ENCODE measurements at places on chromosomes 2 and 18.

DNA sequence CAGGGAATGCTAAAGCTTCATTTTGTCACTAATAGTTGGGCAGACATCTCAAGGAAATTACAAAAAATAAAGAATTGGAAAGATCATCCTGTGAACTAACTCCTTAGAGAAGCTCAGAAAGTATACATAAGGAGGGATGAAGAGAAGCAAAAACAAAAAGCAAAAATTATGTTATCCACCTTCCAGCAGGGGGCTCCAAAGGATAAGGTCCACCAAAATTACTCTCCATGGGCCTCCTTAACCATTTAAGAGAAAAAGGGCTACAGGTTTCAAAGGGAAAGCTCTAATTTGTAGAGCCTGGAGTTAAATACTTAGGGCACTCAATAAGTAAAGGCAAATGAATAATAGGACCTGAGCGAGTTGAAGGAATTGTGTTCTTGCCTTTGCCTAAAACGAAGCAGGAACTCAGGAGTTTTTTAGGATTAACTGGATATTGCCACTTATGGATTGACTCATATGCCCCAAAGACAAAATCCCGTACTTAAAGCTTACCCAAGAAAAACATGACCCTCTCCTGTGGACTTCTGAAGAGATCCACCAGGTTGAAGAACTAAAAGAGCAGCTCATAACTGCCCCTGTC lies 1167.9 kb downstream of the DSC3 start:
- DNase-seq: no peak

- no peak for DNase-seq
Observed at GRCh38 chr2:239399433-239399920, 1.3 kb downstream of the HDAC4 start.

DNA sequence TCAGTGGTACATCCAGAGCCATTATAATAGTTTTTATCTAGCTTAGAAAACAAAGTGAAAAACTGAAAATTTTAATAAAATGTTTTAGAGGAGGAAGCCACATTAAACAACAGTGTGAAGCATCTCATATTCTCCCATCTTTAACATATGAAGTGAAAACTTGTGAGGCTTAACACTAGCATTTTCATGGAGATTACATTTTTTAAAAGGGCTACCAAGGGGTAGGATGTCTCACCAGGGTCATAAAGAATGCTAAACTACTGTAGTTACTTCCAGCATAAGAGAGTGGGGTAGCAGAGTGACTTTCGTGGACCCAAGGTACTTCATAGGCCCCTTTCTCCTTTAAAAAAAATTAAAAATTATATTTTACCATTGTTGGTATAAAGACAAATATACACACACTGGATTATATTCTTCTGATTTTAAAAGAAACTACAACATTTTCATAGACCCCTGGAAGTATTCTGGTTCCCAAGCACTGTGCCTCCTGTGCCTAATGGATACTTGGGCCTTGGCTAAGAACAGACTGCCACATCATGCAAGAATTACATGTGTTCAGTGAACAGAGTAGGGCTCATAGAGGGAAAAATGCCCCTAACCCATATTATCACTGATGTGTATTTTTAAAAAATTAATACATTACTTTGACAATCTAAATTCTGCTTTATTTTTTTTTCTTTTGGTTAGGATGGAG lies 148.4 kb downstream of the SLC39A10 start:
- DNase-seq: no peak

- DNase-seq: no peak
Observed at GRCh38 chr2:195633974-195634373, 23.1 kb upstream of the SLC39A10 start.

GRCh38 chr2:7430421-7430868 lies 513.2 kb downstream of the RNF144A start:
- no peak for DNase-seq

DNA sequence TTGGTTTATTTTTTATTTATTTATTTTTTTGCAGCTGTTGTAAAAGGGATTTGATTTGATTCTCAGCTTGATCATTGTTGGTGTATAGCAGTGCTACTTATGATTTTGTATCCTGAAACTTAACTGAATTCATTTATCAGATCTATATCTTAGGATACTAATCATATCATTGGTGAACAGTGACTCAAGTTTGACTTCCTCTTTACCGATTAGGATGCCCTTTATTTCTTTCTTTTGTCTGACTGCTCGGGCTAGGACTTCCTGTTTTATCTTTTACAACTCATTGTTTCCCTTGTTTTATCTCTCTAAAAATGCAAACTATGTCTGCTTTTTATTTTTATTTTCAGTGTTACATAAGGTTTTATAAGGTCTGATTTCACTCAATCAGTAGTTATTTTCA lies 23.6 kb downstream of the SP100 start:
- no peak for DNase-seq

GRCh38 chr2:229220254-229220653 lies 50.8 kb downstream of the PID1 start:
- no peak for DNase-seq

DNA sequence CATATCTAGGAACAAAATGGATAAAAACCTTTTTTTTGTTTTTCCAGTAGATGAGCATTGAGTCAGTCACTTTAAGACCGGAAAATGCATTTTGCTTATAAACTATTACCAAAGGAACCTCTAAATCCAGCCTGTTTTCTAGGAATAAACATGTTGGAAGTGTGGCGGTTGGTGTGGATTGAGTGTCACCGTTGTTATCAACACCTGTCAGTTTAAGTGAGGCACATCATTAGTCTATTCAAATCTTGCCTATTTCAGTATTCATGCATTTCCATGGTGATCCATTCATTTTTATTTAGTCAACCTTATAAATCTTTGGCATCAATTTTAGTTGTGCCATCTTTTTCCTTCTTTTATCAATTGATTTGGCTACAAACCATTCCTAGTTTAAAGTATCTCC lies 3.3 kb downstream of the KLHL29 start:
- no peak for DNase-seq

DNA sequence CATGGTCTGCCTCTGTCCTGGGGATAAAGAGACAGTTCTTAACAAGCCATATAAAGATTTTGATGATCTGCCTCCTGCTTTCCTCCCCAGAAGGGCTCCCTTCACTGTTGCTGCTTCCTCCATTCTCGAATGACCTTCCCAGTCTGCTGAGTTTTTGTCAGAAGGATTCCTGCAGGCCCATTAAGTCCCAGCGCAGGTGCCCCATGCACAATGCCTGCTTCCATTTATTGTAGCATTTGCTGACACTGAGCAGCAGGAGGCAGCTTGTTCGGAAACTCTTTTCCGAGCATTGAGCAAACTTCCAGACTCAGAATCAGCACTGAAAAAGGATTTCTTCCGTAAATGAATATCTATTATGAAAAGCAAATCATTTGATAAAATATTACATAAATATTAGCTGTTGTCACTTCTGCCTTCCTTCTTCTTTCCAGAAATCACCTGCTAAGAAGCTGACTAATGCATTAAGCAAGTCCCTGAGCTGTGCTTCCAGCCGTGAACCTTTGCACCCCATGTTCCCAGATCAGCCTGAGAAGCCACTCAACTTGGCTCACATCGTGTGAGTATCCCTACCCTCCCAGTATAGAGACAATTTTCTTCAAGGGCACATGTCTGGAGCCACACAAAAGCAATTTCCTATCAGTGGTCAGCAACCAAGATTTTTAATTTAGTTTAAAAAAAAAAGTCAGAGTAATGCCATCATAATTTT lies 110.4 kb downstream of the DTNA start:
- DNase-seq: no peak

- DNase-seq: no peak
Observed at GRCh38 chr2:139825726-139826125, 1045.5 kb upstream of the NXPH2 start.

- DNase-seq: no peak
Observed at GRCh38 chr2:62597323-62597722, 91.3 kb upstream of the TMEM17 start.

DNA sequence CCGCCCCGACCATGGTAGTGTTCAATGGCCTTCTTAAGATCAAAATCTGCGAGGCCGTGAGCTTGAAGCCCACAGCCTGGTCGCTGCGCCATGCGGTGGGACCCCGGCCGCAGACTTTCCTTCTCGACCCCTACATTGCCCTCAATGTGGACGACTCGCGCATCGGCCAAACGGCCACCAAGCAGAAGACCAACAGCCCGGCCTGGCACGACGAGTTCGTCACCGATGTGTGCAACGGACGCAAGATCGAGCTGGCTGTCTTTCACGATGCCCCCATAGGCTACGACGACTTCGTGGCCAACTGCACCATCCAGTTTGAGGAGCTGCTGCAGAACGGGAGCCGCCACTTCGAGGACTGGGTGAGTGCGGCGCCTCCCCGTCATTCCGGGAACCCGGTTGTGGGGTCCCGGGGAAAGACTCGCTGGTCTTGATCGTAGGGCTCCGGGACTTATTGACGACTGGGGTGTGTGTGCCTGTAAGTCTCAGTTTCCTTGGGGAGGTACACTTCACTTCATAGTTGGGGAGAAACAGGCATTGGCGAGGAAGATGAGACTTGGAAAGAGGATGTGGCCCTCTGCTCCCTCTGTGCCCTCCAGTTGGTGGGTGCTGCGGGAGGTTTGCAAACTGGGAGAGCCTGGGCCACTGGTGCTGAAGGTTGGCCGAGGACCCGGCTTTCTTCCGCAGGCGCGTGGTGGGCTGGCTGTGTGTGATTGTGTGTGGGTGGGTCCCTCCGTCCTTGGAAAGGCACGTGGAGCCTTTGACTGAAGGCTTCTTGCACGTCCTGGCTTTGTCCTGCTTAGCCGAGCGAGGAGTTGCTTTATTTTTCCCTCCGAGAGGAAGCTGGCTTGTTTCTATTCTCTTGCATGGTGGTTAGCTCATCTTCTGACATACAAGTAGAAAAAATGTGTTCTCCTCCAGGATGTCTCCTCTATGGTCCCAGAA lies 886 bp downstream of the PRKCE start:
- no peak for DNase-seq

GRCh38 chr2:25333981-25334380 lies 7.7 kb downstream of the DNMT3A start:
- DNase-seq: no peak

DNA sequence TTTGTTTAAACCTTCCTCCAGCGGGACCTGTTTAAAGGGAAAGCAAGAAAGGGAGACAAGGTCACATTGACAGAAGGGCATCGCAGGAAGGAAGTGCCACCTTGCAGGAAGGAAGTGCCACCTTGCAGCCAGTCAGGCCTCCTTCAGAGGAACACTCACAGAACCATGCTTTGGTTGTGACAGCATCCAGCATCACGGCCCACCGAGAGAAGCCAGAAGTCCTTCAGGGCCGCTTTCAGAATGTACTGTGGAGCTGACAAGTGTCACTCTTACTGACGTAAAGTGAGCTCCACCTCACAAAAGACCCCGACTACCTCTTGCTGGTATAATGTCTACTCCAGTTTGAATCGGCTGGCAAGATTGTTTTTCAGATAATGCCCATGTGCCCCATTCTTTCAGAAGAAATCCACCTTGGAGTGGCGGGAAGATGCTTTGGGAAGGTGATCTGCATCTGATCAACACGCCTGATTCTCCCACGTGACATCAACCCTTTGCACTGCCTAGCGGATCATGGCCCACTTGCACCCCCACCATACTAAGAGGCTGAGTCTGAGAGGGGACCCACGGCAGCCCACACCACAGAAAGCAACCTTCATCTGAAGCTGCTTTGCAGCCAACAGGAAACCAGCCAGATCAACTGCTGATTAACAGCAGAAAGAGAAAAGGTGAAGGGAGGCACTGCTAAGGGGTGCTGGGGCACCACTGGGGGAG lies 99.8 kb downstream of the UXS1 start:
- DNase-seq: peak; percentile 39

DNA sequence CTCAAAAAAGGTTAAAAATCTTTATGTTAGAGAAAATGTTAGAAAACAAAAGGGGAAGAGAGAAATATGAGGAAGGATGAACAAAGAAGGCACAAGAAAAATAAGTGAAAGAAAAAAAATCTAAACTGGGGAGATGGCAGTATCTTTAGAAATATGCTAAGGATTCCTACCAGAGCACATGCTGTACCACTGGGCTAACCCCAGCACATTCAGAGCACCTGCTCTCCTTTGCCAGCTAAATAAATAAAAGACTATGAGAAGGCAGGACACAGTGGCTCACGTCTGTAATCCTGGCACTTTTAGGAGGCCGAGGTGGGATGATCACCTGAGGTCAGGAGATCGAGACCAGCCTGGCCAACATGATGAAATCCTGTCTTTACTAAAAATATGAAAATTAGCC lies 92.2 kb upstream of the CDKL4 start:
- no peak for DNase-seq

DNA sequence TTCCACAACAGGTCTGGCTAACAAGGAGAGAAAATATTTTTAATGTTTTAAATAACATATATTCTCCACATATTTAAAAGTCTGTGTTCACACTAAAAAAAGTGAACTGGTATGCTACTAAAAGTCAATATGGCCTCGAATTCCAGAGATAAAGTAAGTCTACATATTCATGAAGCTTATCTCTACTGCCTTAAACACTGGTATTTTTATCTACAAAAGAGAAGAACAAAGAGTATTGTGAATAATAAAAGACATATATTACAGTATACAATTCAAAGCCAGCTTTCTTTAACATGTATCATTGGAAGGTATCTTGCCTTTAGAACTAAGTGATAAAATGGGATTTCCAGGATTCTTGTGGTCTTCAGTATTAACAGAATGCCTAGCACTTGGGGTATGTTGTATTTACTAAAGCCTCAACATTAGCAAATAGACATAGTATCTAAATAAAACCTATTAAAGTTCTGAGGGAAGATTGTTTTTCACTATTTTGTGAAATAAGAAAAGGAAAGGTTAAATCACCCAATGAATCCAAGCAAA lies 302.8 kb upstream of the CCDC68 start:
- no peak for DNase-seq

GRCh38 chr2:108605947-108606346 lies 71.7 kb downstream of the LIMS1 start:
- DNase-seq: no peak

GRCh38 chr2:182870227-182870626 lies 3.8 kb upstream of the FRZB start:
- DNase-seq: no peak

DNA sequence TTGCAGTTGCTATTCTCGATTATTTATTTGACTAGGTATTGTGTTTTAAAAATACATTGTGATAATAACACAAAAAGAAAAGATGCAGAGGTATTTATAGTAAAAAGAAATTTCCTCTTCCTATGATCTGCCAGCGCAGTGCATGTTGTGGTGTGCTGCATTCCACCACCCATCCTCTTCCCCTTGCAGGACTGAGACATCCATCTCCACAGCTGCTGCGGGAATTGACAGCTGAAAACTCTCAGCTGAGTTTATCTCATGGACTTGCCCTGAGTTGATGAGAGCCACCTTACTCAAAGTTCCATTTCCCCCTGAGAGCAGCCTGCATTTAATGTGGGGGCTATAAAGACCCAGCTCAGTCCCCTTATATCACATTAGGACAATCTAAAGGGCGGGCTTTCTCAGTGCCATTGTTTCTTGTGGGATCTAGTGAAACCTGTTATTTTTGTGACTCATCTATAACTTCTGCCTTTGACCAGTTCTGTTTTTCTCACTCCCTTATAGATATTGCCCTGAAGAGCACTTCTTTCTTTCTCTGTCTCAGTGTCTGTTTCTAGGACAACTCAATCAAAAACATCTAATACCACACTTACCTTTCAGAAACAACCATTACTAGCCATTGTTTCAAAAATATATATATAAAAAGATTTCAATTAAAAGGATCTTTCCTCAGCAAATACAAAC lies 698.5 kb downstream of the NR4A2 start:
- DNase-seq: no peak

Data from activated CD4-positive, CD25-positive, alpha-beta regulatory T cell (primary cell).